Esophagus squamous epithelium (tissue), 5 donors: ENCODE measurements at places on chromosomes 3 and 15.

- no peak for DNase-seq
Observed at GRCh38 chr3:142724682-142725356, 985 bp downstream of the TRPC1 start.

DNA sequence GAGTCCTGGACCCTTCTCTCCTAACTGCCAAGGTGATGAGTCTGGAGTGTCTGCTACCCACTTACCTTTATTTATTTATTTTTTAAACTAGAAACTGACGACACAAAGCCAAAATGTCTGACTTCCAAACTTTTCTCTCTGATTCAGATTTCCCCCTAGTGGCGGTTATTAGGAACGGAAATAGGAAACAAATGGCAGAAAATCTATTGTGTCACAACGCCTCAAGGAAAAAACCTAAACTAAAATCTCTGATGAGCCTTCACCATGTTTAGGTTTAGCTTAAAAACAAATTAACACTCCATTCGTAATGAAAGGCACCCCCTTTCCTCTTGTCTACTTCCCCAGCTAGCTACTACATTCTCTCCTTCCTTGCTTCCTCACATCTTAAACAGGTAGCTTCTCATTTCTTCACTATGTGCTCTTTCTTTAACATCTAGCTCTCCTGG is 94.0 kb upstream of the MEX3B start:
- no peak for DNase-seq

DNA sequence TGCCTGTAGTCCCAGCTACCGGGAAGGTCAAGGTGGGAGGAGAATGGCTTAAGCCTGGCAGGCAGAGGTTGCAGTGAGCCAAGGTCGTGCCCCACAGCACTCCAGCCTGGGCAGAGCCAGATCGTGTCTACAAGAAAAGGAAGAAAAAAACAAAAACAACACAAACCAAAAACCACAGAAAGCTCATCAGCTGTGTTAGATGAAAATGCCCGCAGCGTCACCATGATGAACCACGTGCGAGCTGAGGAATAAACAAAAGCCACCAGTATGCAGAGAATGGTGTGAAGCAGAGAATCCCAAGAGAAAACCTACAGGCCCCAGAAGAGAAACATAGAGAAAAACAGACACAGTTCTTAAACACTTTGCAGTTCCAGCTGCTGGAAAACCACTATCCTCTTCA is 19.7 kb upstream of the TM4SF19 start:
- no peak for DNase-seq

GRCh38 chr15:42001236-42001635 is 19.6 kb downstream of the PLA2G4E start:
- DNase-seq = no peak

- DNase-seq = no peak
Observed at GRCh38 chr3:171748064-171748924, 62.0 kb downstream of the PLD1 start.

DNA sequence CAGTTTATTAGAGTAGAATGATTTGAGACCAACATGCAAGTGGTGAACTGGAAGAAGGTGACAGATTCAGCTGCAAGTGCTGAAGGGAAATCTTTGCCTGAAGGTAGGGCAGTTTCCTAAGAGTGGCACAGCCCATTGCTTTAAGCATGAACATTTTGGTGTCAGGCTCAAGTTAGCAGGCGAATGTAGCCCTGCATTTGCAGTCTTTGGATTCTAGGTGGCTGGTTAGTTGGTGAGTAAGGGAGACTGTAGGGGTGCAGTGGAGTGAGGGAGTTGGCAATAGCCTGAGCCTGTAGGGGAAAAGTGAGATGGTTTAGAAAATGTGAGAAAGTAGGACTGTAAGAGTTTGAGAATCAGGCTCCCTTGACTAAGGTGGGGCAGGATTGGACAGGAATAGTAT is 29.7 kb downstream of the UBE2E2 start:
- no peak for DNase-seq

DNA sequence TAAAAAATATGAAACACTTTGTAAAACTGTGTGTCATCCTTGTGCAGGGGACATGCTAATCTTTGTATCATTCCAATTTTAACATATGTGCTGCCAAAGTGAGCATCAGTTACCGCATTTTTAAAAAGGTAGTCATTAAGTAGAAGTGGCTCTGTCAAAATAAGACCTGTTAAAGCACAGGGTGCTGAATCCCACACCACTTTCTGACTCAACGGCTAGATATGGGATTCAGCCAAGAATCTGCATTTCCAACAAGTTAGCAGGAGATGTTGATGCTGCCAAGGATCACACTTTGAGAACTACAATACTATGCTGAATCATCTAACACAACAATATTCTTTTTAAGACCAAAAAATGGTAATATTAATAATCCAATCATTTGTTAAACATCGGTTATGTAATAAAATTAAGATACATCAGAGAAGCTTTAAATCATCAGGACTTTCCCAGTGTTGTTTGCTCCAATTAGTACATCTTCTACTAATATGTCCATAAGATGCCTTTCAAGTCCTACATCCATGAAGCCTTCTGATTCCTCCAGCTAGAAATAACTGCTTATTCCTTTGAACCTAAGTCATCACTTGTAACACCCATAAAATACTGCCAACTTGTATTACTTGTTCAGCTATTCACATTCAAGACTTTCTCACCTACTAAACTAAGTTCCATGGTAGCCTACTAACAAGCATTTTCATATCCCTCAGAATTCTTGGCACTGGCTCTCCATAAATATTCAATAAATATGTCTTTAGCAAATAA is 71.1 kb downstream of the TBL1XR1 start:
- no peak for DNase-seq

DNA sequence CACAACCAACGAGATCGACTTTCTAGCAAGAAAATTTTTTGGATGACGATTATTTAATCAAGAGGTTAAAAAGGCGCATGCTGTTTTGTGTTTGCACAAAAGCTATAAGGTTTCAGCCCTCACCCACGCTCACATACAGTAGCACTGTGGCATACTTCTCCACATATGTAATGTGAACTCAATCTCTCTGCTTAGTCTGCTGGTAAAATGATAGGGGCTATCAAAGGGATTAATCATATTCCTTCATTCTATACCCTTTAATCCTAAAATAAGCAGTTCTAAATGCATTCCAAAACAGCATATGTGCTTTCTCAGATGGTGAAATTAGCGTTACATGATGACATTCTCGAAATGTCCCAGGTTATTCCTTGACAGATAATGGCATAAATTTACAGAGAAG is 196.9 kb upstream of the PRICKLE2 start:
- no peak for DNase-seq
